Tibial nerve (tissue), 4 donors: ENCODE measurements at places on chromosomes 7 and 10. TPM values are rescaled to one million over a fixed set of nuclear protein-coding genes. Genes with fewer than 3 reads are reported as not detected.

DNA sequence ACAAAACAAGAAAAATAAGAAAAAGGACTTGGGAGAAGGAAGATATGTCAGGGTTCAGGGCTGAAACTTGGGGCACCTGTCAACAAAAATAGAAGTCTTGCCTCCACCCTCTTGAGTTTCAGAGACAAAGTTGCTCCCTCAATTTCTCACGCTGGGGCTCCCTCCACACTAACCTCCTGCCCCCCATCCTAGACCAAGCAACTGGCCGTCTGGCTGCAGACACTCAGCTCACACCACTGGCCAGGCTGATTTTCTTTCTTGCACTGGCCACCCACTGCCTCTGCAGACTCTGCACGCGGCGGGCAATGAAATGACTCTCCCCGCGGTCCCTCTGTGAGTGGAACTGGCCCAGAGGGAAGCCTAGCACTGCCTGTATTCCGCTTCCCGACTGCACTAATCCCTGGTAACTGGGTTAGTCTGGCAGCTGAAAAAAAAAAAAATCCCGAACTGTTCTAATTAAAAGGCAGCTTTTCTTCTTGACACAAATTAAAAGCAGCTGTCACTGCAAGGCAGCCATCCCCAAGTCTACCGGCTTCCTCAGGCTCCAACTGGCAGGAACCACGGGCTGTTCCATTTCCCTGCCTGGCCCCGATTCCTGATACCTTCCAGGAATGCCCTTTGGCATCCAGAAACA, 83.5 kb downstream of the SPDYE5 start:
- no peak for DNase-seq

Gene NPFFR1
- 5.4 TPM for total RNA-seq

DNA sequence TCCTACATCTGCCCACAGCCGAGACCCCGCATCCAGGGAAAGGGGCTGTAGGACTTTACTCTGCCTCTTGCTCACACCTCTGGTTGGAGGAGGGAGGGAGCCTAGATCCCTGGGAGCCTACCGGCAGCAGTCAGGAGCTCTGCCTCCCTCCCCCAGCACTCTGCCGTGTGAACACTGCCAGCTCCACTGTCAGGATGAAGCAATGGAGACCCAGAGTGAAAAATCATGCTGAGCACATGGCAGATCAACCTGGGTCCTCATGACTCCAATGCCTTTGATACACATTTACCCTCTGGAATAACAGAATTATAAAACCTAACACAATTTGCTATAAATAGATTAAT, 477.7 kb downstream of the TNS3 start:
- DNase-seq, result no peak

- peak; percentile 22 for DNase-seq
Measured at GRCh38 chr10:33193701-33194521, 140.6 kb downstream of the NRP1 start.

Gene UCN3
- not detected for total RNA-seq

GRCh38 chr10:106457522-106457921, 707.0 kb downstream of the SORCS1 start:
- no peak for DNase-seq

GRCh38 chr10:91975438-91975837, 51.9 kb downstream of the BTAF1 start:
- DNase-seq, result no peak

DNA sequence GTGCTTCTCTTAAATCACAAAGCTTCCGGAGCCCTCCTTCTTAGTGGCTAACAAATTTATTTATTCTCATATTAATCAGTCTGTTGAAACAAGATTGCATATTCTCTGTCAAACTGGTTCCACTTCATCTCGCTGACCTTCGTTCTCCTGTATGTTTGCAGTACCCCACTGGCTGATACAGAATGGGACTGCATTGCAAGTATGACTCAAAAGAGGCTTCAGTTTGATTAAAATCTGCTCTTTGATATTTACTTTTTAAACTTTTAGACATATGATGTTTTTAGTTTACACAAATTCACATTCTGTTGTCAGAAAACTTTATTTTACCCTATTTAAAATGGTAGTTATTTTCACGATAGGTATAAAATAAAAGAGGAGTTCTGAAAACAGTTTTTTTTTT, 14.3 kb upstream of the ARHGAP12 start:
- DNase-seq, result no peak

GRCh38 chr7:142870147-142870559, 15.3 kb downstream of the EPHB6 start:
- DNase-seq, result no peak

DNA sequence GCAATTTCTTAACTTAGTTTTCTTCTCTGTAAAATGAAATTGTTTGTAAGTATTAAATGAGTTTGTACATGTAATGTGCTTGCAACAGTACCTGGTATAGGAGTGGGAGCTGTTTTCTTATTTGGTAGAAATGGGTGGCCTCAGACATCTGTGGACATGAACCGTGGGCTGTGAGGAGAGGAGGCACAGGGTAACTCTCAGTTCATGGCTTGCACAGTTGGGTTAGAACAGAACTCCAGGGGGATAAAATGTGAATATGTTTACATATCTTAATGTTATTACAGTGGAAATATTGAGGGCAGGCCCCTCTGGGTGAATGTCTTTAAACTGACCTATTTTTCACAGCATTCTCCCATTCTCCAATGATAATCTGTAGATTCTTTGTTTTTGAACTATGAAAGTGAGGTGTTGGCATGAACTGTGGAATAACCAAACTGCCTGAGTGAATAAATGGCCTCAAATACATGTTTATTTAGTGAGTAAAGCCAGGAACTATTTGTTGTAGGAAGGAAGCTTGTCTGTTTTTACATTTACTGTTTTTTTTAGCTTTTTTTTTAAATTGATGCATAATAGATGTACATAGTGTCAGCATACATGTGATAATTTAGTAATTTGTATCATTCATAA, 2.6 kb downstream of the ABCA13 start:
- DNase-seq, result no peak

DNA sequence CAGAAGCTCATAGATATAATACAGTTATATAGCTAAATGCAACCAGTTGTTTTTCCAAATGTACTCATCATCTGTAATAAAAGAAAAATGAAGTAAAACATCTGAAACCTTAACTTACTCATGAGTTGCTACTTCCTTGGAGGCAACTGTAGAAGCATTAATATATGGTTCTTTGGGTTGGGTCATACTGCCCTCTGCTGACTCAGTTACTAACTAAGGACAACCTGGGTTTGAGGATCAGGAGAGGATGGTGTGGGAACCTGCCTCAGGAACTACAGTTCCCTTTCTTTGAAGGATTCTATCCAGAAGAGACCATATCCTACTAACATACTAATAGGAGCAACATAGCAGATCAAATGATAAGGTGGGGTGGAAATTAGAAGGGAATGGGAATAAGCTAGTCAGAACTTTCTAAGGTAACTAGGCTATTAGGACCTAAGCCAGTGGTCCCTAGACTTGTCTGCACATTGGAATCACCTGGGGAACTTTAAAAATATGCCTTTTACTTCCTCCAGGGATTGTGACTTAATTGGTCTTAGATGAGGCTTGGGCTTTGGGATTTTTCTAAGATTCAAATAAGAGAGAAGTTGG, 20.7 kb downstream of the COX15 start:
- no peak for DNase-seq

DNA sequence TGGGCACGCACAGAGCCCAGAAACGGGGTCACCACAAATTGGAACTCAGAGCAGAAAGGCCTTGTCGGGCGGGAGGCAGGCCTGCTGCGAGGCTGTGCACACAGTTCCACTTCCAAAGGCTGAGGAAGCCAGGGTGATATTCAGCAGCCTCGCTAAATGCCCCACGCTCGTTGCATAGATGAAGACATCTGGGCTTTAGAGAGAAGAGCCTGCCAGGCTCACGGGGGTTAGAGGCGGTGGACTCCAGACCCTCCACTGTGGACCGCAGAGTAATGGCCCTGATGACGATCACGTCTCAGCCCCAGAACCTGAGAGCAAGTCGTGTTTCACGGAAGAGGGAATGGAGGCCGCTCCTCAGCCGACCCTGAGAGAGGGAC, 104.2 kb downstream of the DNAJB6 start:
- DNase-seq, result no peak

DNA sequence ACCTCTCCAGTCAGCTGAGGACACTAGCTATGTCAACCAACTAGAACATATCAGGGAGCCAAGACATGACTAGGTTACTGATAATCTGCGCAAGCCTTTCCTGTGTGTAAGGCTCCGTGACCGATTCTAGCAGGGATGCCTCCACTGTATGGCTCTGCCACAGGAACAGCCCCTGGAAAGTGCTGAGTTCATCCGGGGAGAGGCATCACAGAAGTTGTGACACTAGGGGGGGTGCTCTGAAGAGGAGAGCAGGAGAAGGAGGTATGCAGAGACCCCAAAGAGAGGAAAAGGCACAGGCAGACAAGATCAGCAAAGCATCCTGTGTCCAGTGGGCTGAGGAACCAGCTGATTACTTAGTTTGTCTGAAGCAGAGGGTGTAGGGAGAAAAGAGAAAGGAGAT, 13.5 kb downstream of the UPP1 start:
- DNase-seq, result no peak

GRCh38 chr7:113408999-113409398, 290.6 kb upstream of the SMIM30 start:
- no peak for DNase-seq

DNA sequence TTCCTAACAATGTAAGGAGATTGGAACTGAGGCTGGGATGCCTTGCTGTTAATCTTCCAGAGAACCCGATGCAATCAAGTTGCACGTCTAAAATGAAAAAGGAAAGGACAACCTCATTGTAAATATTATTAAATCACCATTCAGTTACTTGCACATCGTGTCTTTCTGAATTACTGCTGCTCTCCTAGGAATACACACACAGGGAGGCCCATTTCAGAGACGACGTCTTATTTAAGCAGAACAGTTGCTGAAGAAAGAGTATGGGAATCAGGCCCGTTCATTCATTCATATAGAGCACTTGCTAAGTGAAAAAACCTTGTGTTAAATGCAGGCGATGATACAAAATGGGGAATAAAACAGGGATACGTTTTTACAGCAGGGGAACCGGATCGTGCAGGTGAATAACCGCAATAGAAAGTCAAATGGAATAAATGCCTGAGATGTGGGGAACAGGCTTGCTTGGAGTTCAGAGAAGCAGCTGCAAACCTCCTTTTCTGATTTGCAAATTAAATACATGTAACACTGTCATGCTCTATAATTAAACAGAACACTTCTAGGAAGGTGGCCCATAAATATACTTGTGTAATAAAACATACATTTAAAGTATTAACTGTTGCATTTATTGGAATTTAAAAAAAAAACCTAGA, 409.9 kb downstream of the GALNT17 start:
- no peak for DNase-seq
